Liver (tissue), 10 donors: ENCODE measurements at places on chromosomes 7 and 10. TPM values are rescaled to one million over a fixed set of nuclear protein-coding genes. Genes with fewer than 3 reads are reported as not detected.

DNA sequence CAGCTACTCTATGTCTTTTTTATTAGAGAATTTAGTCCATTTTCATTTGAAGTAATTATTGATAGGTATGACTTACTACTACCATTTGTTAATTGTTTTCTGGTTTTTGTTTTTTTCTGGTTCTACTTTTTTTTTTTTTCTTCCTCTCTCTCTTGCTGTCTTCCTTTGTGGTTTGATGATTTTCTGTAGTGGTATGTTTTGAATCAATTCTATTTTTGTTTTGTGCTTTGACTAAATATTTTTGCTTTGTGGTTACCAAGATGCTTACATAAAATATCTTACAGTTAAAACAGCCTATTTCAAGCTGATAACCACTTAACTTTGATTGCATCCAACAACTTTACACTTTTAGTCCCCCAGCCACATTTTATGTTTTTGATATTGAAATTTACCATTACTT lies 3.3 kb upstream of the OR2F2 start:
- DNase-seq: no peak

DNA sequence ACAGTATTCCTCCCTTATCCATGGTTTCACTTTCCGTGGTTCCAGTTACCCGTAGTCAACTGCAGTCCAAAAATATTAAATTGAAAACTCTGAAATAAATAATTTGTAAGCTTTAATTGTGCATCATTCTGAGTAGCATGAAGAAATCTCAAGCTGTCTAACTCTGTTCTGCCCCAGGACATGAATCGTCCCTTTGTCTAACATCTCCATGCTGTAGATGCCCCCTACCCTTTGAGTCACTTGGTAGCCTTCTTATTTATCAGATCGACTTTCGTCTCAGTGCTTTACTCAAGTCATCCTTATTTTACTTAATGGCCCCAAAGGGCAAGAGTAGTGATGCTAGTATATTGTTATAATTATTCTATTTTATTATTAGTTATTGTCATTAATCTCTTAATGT lies 41.8 kb downstream of the CPED1 start:
- no peak for DNase-seq

- no peak for DNase-seq
Measured at GRCh38 chr7:14836571-14837189, 65.9 kb downstream of the DGKB start.

GRCh38 chr7:16785846-16786245 lies 19.0 kb downstream of the AGR2 start:
- no peak for DNase-seq

DNA sequence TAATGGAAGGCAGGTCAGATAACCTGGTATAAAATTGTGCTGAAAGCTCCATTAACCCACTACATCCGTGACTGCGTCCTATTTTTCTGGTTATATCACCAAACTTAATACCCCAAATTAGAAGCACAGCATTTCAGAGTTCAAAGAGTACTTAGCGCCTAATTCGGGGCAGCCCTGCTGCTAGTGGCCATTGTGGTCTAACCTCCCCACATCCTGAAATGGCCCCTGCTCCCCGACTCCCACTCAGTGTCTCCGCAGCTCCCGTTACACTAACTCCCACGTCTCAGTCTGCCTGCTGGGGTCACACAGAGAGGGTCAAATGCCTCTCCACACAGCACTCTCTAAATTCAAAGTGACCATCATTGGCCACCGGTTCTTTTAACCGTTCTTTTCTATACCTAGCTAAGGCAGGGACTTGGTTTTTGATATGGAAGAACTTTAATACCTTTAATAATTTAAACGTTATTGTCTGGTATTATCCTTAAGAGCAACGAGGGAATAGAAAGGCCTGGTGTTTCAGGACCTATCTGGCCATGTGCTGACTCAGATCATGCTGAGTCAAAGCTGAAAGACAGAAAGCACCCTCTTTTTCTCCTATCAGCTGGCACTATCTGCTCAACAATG lies 117.1 kb downstream of the KMT2E start:
- no peak for DNase-seq

GRCh38 chr10:103553743-103554487 lies 60.4 kb downstream of the NEURL1 start:
- no peak for DNase-seq

DNA sequence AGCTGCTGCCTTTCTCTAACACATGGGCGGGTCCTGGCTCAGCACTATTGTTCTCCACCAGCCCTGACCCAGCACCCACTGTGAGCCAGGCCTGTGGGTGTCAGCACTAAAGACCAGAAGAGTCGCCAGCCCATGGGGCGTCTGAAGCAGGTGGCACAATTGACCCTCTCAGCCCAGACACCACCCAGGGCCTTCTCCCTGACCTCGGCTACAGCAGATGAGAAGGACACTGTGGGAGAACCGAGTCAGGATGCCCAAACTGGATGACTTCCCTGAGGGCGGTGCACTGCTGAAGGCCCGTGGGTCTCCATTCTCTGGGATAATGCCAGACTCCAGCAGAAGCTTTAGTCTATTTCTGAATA lies 97.0 kb downstream of the MKI67 start:
- no peak for DNase-seq

DNA sequence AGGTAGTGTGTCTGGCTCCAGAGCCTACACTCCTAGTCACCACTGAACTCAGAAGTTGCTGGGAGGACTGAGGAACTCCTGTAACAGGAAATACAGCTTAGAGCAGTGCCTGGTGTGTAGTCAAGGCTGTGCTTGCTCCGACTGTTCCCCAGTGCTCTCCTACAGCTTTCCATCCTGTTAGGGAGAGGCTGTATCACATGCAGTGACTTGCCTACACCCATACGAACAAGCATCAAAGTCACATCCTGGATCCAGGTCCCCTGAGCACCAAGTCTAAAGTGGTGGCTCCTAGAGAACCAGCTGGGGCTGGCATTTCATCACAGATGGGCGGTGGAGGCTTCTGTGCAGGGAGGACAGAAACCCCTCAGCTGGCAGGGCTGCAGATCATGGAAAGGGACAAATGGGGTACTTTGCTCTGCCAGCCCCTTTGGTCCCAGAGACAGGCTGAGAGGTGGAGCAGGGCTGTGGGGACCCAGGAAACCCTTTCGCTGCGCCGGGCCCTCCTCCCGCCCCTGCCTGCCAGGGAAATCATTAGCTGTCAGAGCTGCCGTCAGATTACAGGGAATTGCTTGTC lies 7.7 kb downstream of the ASB10 start:
- DNase-seq: no peak

- DNase-seq: no peak
Measured at GRCh38 chr10:113121153-113121552, 171.1 kb downstream of the TCF7L2 start.

DNA sequence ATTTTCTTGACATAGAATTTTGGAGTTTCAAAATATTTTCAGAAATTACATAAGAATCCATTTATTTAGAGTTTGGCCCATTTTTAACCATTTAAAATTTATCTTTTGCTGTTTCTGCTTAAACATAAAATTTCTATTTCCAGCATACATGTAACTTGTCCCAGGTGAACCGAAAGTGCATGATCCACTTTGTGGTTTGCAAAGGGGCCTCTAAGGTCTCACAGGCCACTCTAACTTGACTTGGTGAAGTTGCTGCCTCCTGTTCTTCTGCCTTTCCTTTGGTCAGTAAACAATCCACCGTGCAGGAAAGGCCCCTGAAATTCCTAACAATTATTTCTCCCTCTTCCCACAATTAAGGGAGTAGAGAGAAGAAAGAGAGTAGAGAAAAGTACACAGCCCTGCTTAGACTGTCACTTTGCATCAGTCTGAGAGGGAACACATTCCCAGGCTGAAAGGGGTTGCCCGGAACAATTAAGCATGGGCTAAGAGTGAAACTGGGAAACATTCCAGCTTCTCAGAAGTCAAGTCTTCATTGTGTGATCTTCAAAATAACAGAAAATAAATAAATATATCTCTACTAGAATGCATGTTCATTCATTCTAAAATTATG lies 79.5 kb upstream of the SEMA3A start:
- DNase-seq: no peak

GRCh38 chr10:15515202-15515601 lies 144.1 kb upstream of the FAM171A1 start:
- no peak for DNase-seq

DNA sequence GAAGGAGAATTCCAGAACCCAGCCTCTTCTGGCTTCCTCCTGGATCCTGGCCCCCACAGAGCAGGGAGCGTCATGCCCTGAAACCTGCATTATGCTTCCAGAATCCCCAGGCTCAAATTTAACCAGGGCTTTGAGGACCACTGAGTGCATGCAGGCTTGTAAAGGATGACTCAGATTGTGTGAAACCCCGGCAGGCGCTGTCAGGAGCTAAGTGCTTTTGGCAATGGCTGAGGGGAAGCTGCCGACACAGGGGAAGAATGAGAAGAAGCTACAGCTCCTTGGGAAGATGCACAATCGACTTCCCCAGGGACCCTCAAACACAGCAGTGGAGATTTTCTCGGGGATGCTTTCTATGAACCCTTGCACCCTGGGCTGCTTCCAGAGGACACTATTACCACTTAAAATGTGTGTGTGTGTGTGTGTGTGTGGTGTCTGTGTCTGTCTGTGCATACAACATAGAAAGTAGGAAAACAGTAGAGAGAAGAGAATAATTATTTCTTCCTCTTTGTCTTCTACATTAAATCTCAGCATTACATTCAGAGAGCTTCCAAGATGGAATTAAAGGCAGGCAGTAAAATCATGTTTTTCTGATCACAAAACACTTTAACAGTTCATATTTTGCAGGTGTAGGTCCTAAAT lies 183.5 kb upstream of the INHBA start:
- no peak for DNase-seq

GRCh38 chr10:17307123-17307522 lies 79.1 kb downstream of the VIM start:
- no peak for DNase-seq

- DNase-seq: no peak
Measured at GRCh38 chr7:79386688-79387422, 66.6 kb downstream of the MAGI2 start.

GRCh38 chr7:116553168-116553964 lies 28.5 kb downstream of the CAV1 start:
- DNase-seq: no peak

DNA sequence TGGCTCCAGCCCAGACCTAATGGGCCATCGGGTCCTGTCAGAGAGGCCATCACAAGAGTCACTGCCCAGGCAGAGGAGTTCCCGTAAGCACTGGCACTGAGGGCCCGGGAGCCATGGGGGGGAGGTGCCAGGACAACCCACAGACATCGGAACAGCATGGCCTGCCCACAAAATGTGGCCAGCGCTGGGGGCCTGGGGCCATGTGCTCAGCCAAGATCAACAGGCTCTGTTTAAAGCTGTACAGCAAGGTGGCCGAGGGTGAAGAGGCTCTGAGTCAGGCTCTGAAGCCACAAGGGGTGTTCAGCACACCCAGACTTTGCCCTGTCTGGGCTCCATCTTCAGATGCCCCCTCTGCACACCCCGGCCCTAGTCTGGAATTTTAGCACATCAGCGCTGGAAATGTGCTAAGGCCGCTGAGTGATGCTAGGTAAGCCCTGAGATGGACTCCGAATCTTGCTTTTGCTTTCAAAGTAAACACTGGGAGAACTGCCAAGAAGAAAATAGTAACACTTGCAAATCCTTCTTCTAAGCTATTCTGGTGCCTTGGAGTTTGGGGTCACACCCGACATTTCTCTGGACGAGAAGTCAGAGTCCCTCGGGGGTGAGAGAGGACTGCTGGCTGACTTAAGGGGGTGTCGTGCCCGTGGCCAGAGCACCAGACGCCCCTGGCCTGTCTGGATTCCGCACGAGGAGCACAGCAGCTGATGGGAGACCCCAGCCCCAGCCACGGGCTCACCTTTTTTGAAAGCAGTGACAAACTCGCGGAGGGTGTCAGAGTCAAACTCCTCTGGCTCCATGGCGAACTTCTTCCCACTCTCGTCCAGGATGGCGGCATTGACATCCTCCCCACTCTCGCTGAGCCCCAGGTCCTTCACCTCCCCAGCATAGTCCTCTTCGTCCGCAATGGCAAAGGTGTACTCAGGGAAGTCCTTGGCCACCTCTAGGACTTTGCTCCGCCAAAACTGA lies 23.6 kb downstream of the PDIA4 start:
- DNase-seq: no peak

DNA sequence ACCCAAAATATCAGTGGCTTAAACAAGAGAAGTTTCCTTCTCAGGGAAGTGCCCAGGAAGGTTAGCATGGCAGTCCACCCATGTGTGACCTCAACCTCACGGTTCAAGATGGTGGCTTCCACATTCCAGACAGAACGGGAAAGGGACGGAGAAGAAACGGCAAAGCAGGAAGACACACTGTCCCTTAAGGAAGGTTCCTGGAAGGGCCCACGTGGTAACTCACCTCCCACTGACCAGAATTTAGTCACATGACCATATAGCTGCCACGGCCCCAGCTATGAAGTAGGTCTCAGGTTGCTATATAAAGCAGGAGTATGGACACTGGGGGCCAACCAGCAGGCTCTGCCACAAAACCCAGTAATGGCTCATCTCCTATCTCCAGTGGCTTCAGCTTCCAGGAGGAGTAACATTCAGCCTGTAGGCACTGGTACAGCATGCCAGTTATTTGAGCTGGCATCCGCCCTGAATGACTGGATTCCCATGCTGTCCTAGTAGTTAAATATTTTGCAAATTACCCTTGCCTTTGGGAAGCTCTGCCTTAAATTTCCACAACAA lies 278.5 kb upstream of the KLF14 start:
- no peak for DNase-seq

DNA sequence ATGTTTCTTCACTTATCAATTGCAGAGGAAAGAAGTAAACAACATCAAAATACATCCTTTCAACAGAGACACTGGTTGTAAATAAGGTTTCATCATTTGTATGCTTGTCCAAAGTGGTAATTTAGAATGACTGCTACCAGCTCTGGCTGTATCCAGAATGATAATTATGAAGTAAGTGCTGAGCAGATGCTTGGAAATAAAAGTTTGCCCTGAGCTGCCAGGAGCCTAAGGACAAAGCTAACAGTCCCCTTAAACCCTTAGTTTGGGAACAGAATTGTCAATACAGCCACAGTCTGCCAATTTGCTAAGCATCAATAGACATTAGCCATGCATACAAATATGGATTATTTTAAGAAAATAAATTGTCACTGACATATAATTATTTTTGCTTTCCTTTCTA lies 147.0 kb upstream of the SLC13A1 start:
- no peak for DNase-seq

DNA sequence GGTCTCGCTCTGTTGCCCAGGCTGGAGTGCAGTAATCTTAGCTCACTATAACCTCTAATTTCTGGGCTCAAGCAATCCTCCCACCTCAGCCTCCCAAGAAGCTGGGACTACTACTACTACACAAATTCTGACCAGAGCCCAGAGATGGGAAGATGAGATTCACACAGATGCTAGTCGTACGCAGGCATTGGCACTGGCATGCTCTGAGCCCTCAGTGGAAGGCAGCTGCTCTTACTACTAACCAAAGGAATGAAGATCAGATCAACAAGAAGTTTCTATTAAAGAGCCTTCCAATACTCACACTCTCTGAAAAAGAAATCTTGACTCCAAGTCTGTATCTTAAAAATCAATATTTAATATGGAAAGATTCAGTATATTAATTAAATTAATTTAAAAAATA lies 10.7 kb downstream of the GDF2 start:
- DNase-seq: no peak

Gene NCF1
- 2.3 TPM for total RNA-seq

Gene CRPPA
- total RNA-seq: 3.7 TPM

Gene HOXA9
- total RNA-seq: 0.70 TPM

Gene ADARB2
- total RNA-seq: 0.70 TPM

Gene CLDN3
- 3.6 TPM for total RNA-seq

Gene SLC18A2
- total RNA-seq: 1.8 TPM

Gene NKX1-2
- total RNA-seq: not detected

Gene RRP12
- total RNA-seq: 9.6 TPM
